CD4-positive, alpha-beta T cell treated with Interferon alpha-2 for 1 hour (primary cell): ENCODE measurements at places on chromosomes 1 and 21.

DNA sequence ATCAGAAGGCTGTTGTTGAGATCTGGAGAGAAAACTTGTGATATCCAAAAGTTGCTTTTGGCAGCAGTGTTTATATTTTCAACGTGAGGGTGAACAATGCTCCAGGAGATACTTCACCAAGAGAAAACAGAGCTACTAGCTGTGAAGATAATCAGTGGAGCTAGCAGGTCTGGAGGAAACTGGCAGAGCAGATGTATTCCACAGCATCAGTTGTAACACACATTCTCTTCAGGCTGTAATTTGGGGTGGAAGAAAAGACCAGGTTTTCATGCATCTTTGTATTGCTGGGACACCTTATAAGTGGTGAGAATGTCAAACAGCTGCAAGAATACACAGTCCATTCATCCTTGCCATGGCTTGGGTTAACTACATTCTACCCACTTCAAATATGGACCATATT, 22.0 kb downstream of the AHCYL1 start:
- DNase-seq = no peak

GRCh38 chr1:63612971-63613370, 19.8 kb downstream of the PGM1 start:
- DNase-seq = no peak

DNA sequence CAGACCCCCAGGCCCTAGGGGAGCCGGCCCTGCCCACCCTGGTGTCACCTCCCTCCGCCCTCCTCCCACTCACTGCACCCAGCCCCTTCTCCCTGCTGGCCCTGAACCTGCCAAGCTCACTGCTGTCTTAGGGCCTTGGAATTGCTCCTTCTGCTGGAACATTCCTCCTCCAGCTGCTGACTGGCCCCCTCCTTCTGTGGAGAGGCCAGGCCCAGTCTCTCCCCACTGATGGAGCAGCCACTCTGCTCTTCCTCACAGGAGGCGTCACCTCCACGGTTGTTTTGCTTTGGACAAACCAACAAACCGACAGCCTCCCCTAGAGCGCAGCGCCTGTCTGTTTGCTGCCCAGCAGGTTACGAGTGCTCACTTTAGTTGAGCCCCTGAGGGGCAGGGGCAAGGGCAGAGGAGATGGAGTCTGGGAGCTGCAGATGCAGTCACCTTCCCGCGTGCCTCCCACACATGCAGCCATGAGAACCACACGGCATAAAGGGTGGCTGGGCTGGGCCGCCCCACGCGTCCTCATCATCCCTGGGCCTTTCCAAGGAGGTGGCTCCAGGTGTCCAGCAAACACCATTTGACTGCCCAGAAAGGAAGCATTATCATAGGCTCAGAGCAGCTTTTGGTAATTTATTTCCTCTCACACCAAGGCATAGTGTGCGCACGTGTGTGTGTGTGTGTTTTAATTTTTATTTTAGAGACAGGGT, 9.4 kb downstream of the OXCT2 start:
- no peak for DNase-seq

- no peak for DNase-seq
Observed at GRCh38 chr1:42944246-42944928, 14.3 kb downstream of the SLC2A1 start.

GRCh38 chr1:236465231-236465958, 58.4 kb upstream of the LGALS8 start:
- DNase-seq = no peak

DNA sequence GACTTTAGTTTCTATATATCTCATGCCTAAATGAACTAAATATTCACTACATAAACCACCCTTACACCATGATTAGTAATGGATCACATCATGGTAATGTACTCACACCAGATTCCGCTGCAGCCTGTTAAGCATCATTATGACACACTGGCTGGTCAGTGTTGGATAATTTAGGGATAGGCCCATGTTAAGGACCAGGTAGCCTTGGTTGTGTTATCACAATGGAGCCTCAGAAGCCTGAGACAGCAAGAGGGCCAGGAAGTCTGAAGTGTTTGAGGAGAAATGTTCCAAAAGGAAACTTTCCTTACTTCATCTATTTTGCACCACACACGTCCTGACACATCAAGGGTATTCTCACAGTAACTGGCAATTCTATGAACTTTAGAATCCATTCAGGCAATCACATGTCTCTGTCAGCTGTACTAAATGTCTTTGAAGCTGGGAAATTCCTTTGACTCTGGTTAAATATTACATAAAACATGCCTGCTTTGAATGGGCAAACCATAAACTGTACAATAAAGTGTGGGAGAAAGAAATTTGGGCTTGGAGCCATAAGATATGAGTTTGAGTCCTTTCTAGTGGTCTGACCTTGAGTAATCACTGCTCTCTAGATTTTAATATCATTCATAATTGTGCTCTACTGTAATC, 105.3 kb upstream of the DPT start:
- no peak for DNase-seq

DNA sequence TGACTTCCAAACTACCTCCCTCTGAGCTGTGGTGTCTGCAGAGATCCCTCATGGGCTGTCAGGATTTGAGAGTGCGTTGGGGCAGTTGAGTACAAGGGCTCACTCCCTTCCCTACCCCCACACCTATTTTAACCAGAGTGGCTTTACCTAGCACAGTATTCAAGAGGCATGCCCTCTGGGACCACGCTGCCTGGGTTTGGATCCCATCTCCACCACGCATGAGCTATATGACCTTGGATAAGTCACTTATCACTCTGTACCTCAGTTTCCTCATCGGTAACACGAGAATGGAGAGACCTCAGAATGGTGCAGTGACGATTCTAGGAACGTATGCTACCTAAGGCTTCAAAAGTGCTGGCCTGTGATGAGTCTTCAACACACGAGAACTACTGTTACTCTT, 147.3 kb upstream of the WNT4 start:
- DNase-seq = no peak

DNA sequence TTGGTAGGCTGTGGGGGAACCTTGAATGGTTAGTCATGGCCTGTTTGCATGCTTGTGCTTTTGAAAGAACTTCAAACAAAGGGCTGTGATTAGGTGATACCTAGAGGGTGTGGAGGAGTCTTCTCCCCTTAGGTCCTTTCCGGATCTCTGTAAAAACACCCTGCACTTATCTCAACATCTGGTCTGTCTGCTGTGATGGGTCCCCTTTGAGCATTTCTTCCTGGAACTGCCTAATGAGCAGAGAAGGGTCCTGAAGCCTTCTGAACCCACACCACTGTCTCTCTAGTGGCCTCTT, 59.6 kb downstream of the HUNK start:
- DNase-seq = no peak

DNA sequence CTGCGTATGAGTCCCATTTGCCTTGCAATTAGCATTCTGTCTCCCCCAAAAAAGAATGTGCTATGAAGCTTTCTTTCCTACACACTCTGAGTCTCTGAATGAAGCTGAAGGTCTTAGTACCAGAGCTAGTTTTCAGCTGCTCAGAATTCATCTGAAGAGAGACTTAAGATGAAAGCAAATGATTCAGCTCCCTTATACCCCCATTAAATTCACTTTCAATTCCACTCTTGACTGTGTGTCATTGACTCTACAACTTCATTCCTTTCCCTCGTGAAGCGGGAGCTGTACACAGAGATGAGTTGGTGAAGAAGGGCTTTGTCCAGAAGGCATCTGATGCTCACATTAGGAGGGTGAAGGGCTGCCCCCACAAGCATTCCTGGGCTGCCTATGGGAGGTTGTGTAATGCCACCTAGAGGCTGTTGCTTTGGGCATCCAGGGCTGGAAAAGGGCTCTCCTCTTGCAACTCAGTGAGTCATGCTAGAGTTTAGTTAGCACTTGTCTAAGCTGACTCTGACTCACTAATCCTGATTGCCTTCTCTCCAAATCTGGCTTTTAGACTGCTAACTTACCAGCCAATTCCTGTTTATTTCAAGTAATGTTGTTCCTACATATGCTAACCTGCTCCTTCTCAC, 1.8 kb downstream of the SPRR1B start:
- DNase-seq = no peak

DNA sequence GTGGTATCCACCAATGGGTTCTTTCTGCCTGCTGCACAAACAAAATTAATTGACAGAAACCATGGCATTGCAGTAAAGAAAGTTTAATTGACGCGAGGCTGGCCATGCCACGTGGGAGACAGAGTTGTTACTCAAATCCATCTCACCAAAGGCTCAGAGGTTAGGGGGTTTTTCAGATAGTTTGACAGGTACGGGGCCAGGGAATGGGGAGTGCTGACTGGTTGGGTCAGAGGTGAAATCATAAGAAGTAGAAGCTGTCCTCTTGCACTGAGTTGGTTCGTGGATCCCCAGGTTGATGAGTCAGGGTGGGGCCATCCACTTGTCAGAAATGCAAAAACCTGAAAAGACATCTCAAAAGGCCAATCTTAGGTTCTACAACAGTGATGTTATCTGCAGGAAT, 941 bp upstream of the TBCE start:
- DNase-seq = no peak

DNA sequence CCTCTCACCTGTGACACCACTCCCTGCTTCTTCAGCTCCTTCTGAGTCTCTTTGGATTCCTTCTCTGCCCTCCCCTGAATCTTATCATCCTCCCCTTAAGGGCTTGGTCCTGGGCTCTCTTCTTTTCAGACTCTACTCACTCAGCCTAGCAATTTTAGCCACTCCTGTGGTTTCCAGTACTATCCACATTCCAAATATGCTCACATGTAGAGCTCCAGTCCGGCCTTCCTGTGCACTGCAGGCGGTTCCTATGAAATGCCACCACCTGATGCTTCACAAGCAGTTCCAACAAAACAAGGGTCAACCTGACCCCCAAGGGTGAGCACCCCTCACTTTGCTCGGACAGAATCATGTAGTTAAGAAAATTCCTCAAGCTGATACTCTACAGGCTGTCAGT, 35.9 kb downstream of the MAB21L3 start:
- DNase-seq = no peak

- DNase-seq = no peak
Observed at GRCh38 chr1:24635195-24635843, 7.8 kb upstream of the SRRM1 start.

- DNase-seq = no peak
Observed at GRCh38 chr1:156134716-156135435, 18.5 kb upstream of the SEMA4A start.

GRCh38 chr1:227006226-227006796, 66.2 kb downstream of the COQ8A start:
- no peak for DNase-seq

DNA sequence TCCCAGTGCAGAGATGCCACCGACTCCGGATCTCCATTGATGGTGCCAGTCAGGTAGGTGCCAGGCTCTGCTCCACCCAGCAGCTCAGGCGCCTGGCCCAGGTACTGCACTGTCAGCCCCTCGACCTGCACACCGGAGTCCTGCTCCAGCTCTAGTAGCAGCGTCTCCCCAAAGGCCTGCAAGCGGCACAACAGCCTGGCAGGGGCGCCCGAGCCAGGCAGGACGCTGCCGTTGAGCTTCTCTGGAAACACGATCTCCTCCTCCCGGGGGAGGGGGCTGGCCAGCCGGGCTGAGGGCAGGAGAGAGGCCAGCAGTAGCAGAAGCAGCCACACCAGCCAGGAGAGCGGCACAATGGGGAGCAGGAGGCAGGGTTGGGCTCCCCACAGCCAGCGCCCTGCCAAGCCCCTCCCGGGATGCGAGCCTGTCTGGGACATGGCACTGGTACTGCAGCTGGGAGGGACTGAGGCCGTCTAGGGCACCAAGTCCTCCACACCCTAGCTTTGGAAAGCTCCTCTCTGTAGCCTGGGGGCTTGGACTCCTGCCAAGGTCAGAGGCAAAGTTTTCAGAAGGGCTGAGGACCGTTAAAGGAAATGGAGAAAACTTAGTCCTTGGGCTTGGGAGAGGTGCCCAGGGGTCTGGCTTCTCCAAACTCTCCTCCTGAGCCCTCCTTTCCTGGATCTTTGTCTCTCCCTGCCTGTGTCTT, 509 bp downstream of the ADAMTS4 start:
- no peak for DNase-seq

DNA sequence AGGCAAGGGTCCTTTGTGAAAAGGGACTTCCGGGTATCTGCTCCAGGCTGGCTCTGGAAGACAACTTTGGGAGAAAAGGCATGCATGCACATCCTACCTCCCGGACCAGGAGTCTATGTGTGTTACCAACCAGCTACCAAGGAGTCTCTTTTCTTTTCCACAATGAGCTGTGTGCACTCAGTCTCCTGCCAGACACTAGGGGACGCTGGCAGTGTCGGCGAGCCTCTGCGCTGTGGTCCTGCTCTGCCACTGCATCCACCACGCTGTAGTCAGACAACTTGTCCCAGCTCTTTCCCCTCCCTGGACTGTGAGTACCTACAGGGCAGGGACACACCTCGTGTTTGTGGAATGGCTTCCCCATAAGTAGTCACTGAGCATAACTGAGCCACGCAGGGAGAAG, 5.1 kb upstream of the SSR2 start:
- peak; percentile 15 for DNase-seq

DNA sequence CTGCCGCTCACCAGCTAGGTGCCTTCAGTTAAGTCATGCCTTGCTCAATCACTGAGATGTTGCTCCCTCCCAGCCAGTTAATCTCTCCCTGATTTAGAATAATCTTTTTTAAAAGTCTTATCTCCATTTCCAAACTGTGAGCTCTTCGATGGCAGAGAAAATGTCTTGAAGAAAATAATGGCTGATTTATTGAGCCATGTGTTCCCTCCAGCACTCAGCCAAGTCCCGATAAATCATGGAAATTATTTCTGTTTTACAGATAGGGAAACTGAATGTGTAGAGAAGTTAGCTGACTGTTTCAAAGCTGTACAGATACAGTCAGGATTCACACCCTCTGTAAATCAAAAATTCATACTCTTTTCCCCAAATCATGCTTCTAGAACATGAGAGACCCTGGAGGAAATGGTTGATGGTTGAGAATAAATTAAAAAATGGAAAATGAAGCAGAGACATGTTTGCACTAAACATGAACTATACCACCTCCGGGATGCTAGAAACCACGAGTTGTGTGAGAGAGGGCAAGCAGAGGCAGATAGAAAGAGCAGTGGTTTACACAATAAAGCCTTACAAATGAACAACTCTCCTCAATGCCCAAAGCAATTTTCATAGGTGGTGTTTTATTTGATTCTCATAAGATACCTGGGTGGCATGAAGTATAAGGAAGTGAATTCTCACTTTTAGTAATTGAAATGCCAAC, 376.4 kb downstream of the PLPP3 start:
- no peak for DNase-seq

GRCh38 chr1:102190429-102190828, 193.7 kb upstream of the OLFM3 start:
- no peak for DNase-seq

DNA sequence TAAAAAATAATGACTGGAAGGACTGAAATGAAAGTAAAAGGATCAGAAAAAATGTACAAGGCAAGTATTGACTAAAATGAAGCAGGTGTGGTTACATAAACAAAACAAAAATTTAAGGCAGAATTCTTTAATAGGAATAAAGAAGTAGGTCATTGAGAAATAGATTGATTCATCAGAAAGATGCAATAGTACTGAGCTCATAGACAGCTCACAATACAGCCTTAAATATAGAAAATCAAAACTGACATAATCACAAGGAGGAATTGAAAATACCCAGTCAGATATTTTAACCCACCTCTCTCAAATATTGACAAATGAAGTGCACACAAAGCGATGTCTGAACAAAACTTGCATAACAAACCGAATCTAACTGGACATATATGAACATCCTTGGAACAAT, 366.8 kb upstream of the DPYD start:
- no peak for DNase-seq

GRCh38 chr1:227742738-227743715, 7.8 kb downstream of the SNAP47 start:
- no peak for DNase-seq

GRCh38 chr1:27666791-27667254, 5.2 kb downstream of the IFI6 start:
- DNase-seq = no peak

GRCh38 chr21:42423685-42424084, 20.0 kb downstream of the UBASH3A start:
- no peak for DNase-seq

- peak; percentile 21 for DNase-seq
Observed at GRCh38 chr1:154478639-154479038, 23.4 kb upstream of the TDRD10 start.
